GM03348 (cell line): ENCODE measurements at places on chromosomes 2 and 18.

GRCh38 chr2:33559328-33559727 is 39.8 kb downstream of the FAM98A start:
- no peak for DNase-seq

GRCh38 chr2:136381722-136382633 is 264.0 kb upstream of the CXCR4 start:
- no peak for DNase-seq

DNA sequence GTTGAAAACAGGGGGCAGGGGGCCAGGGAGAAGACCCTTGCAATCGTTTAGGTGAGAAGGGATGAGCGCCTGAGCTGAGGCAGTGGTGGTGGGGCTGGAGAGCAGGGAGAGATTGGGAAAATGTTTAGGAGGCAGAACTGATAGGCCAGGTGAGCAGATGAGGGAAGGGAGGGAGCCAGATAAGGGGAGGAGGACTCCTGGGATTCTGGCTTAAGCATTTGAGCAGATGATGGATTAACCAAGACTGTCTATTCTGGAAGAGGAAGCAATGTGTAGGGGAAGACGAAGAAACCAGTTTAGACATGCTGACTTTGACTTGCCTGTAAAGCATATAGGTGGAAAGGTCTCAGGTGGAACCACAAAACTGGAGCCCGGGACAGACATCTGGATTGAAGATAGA is 49.9 kb upstream of the ASPRV1 start:
- DNase-seq = no peak

GRCh38 chr2:121185571-121186074 is 99.4 kb downstream of the TFCP2L1 start:
- no peak for DNase-seq

DNA sequence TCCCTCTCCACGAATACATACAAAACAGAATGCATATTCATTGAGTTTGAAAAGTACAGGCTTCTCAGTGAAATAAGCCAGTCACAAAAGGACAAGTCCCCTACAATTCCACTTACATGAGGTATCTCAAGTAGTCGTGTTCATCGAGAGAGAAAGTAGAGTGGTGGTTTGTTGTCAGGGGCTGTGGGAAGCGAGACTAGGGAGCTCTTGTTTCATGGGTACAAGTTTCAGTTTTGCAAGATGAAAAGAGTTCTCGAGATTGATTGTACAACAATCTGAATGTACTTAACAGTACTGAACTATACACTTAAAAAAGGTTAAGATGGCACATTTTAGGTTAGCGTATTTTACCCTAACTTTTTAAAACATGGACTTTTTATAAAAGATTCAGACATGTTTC is 71.5 kb upstream of the TTC39C start:
- DNase-seq = no peak

DNA sequence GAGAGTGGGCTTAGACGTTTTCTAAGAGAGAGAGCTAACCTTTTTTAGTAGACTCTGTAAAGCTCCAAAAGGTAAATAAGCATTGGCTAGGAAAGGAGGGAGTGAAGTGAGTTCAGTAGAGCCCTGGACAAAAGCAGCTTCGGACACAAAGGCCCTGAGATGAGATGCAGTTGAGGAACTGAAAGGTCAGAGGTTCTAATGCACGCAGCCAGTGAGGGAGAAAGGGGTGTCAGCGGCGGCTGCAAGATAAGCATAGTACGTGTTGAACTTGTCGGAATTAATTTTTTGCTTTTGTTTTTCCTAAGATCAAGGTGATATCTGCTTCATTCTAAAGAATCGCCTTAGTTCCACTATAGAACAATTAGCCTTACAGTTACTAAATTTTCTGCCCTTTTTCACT is 11.2 kb upstream of the SLC8A1 start:
- DNase-seq = no peak

DNA sequence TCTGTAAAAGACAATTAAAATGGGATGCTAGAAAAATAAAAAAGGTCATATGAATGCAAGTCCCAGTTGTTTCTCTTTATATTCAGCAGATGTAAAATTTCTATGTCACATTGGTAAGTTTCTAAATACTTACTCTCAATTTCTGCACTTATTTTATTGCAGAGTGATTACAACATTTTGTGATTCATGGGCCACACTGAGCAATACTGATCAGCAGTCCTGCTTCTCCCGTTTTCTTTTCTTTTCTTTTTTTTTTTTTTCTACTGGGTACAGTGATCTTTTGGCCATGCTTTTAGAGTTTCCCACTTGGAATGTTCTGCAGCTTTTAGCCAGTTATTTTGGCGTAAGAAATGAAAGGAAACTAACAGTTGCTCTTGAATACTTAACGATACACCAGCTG is 38.8 kb downstream of the LIMS1 start:
- DNase-seq = peak; percentile 72
